NCI-H1930 (cell line): ENCODE measurements at places on chromosomes 12 and 14.

- DNase-seq = no peak
Measured at GRCh38 chr12:33634544-33634943, 194.9 kb upstream of the SYT10 start.

DNA sequence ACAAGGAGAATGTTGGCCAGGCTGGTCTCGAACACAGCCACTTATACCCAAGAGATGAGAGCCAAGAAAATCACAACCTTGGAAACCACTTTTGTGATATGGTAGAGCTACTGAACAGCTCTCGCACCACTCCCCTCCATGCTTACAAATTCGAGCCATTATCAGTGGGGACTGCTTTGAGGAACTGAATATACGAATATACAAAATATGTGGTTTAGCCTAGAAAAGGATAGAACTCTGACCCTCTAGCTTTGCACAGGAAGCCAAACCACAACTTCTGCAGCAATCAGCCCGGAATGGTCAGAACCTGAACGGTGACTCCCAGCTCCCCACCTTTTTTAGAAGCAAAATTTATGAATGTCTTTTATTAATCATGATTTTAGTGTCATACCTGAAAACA, 129.8 kb upstream of the TMEM132C start:
- DNase-seq = no peak

DNA sequence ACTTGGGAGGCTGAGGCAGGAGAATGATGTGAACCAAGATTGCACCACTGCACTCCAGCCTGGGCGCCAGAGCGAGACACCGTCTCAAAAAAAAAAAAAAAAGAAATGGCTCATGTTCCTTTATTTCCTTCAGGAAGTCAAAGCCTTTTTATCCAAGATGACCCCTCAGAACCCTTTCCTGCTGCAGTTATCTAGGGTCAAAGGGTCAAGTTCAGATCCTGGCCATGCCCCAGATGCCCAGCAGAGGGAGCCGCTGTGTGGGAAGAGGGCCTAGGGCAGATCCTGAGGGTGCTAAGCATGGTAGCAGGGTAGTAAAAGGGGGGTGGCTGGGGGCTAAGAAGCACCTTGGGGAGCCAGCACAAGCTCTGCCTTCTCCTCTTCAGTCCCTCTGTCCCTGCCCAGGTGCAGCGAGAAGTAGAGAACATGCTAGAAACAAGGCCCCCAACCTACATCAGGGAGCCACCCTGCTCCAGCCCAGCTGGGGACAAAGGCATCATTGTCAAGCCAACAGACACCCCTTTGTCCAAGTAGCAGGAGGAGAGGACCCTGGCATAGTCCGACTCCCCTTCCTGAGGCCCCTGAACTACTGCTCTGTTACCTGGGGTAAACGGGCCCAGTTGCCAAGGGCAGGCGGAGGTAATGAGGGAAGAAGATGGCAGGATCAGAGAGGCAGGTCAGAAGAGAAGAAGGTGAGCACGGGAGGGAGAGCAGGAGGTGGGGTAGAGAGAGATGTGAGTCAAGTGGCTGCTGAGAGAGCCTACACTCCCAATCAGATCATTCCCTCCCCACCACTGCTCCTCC, 6.5 kb downstream of the NFE2 start:
- peak; percentile 12 for DNase-seq

DNA sequence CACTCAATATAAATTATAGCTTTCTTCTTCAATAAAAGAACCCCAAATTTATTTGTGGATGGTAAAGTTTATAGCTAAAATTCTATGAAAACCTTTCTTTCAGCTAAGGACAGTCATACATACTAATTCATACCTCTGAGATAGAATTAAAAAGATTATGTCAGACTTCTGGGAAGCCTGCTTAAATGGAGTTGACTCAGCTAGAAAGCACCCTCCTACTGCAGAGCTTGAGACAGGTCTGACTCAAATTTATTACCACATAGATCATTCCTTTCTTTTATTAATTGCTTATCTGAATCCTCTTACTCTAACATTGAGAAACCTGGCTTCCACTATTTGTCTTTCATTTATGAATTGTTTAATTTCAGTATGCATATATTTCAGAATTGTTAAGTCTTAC, 1007.0 kb upstream of the LRFN5 start:
- DNase-seq = no peak

- DNase-seq = no peak
Measured at GRCh38 chr14:49972131-49972671, 79.3 kb downstream of the ARF6 start.

DNA sequence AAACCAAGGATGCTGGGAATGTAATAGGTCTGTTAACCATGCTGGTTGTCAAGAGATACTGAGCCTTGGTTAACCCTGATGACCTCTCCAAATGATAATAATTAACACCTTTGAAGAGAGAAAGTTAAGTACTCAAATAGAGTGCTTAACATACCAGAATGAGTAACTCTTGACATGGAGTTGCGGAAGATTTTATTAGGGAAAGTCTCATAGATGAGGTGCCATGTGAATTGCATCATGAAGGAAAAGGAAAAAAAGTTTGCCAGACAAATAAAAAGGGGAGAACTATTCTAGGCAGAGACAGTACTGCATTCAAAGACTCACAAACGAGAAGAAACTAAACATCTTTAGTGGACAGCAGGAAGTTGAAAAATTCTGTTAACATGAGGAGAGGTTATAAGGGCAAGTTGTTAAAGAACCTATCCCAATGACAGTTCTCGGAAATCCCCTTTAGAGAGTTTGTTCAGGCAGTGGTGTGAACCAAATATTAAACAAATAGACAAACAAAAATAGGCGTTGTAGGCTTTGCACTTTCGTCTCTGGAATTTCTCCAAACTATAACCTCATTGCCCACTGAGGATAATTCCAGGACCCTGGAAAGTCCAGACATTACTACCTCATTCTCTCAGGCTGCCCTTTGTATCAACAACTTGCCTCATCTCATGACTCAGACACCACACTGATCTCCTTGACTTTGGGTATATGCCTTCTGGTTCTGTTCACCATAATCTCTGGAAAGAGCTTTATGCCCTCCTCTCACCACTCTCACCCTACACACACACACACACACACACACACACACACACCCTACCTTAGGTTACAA, 435.0 kb downstream of the GXYLT1 start:
- DNase-seq = no peak

GRCh38 chr14:62280366-62280765, 518.1 kb downstream of the SNAPC1 start:
- DNase-seq = no peak

GRCh38 chr12:69701826-69702225, 2.7 kb upstream of the BEST3 start:
- DNase-seq = no peak

- no peak for DNase-seq
Measured at GRCh38 chr12:121720762-121721161, 8.2 kb downstream of the TMEM120B start.

DNA sequence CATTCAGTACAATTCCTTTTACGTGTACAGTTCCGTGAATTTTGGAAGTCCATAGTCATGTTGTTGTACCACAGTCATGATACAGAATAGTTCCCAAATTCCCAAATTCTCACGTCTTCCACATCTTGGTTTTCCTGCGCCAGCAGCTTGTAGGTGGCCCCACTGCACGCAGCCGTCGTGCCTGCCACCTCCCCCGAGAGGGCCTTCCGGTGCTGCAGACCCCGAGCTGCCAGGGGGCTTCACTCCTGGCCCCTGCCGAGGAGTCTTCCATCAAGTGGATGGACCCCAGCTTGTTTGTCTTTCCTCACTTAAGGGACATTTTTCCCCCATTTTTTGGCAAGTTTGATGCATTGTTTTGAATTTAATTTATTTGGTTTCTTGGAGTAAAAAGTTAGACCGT, 16.8 kb downstream of the MTA1 start:
- DNase-seq = no peak

GRCh38 chr14:37143475-37143874, 28.9 kb downstream of the SLC25A21 start:
- DNase-seq = no peak

DNA sequence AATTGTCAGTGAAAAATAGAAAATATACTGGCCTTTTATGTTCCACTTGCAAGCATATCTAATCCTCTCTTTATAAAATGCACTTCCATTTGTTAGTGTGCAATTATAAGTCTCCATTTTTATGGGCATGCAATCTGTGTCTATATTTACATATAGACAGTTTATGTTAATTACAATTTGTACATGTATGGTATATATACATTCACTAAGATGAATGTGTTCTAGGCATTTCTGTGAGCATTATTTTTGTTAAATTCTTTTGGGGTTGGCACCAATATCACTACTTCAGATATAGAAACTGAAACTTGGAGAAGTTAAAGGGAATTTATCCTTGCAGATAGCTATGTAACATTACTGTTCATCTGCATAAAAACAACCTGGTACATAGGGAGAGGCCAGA, 470.8 kb upstream of the LMO3 start:
- no peak for DNase-seq

DNA sequence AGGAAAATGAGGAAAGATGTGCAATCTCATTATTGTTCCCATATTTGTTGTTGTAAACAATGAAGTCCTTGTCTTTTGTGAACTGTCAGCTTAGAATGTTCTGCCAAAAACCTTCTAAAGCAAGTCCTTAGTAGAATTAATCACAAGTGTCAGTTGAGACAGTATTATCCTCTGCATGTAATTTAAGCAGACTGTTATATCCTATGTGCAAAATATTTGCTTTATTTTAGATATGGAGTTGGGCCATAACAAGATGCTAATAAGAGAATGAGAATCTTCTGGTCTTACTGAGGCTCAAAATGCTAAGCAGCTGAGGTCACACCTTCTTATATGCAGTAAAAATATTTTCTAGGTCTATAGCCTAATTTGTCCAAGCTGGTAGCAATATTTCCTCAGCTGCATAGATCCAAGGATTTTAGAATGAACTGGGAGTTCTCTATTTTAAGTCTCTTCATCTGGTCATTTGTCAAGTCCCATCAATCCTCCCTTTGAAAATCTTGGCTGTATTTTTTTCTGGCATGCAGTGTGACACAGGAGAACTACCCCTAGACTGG, 222.3 kb upstream of the NAV3 start:
- DNase-seq = no peak

GRCh38 chr12:8033153-8034044, 883 bp downstream of the FOXJ2 start:
- peak; percentile 22 for DNase-seq

DNA sequence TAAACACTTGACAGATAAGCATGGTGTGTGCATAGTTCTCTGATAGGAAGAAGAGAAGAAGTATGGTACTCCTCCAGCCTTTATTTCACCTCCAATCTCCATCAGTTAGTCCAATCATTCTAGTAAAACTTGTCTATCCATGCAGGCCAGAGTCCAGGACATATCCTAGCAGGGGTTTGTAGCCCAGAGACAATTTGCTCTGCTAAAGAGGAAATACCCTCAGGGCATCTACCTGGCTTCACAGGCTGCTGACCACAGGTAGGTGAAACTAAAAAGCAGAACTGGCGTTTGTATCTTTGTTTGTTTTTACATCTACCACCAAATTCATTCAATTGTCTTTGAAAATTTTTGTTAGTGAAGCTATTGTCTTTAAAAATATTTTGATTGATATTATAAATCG, 717.6 kb downstream of the FSCB start:
- DNase-seq = no peak

DNA sequence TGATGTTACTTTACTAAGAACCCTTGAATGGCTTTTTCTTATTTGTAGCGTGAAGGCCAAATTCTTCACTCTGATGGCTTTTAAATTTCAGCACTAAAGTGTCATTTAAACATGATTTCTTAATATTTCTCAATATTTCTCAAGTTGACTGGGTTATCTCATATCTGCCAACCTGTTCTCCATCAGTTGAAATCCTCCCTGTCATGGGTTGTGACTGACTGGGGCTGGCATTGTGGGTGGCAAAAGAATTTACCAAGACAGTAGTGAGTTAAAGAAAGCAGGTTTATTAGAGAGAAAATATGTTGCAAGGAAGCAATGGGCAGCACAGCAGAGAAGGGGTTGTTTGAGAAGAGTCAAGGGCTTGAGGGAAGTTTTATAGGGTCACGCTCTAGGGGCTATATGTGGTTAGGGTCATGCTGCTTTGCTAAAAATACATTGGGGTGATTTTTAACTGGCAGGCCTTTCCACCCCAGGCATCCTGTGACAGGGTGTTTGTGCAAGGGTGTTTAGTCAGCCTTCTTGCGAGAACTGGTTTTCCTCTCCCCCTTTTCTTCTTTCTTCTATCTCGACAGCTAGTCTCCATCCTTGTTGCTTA, 232.8 kb upstream of the SEL1L start:
- no peak for DNase-seq

DNA sequence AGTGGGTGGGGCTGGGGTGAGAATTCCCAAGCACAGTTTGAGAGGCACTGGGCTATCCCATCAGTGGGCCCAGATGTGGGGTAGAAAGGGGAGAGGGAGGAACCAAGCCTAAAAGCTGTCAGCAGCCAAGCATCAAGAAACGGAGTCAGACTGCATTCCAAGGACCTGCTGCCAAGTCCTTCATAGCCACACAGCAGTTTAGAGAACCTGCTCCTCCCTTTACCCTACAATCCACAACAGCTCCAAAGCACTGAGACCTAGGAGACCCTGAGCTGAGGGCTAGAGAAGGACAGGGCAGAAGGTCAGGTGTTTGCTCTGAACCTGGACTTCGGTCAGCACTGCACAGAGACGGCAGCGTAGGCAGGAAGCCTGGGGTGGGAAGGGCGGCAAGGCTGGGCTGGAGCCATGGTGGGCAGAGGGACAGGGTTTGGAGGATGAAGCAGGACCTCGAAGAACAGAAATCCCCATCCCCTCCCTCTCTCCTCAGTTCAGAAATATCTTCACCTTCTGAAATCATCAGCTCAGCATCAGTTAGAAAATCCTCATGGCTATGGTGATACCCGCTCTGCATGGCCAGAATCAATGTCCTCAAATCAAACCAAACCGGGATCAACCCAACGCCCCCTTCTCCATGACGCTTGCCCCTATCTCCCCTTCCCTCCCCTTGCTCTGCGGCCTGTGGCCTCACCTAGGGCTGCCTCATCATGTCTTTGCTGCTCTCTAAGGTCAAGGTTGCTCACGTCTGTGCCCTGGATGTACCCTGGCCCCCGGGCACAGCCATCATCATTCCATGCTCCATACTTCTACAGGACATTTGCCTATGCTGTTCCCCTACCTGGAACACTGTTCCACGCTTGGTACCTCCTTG, 12.9 kb upstream of the SERPINA4 start:
- no peak for DNase-seq

- no peak for DNase-seq
Measured at GRCh38 chr12:53225635-53226424, 6.2 kb downstream of the RARG start.
